ENCODE measurements at places on chromosomes 16 and 17.
A peak's percentile ranks its signal among the peaks of the same experiment; 100 is the strongest.

GRCh38 chr16:69532641-69533455 is 32.9 kb upstream of the NFAT5 start:
- DNase-seq: no peak

DNA sequence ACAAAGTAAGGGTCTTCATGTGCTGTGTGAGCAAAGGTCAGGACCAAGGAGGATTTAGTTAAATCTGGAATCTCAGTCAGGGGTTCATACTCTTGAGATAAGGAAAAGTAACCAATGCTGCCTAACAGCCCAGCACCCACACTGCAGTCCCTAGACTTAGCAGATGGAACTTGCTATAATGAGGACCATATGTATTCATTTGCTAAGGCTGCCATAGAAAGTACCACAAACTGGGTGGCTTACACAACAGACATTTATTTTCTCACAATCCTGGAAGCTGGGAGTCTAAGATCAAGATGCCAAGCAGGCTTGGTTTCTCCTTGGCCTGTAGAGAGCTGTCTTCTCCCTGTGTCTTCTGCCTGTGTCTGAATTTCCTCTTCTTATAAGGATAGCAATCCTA is 20.8 kb downstream of the ZP2 start:
- DNase-seq: no peak

DNA sequence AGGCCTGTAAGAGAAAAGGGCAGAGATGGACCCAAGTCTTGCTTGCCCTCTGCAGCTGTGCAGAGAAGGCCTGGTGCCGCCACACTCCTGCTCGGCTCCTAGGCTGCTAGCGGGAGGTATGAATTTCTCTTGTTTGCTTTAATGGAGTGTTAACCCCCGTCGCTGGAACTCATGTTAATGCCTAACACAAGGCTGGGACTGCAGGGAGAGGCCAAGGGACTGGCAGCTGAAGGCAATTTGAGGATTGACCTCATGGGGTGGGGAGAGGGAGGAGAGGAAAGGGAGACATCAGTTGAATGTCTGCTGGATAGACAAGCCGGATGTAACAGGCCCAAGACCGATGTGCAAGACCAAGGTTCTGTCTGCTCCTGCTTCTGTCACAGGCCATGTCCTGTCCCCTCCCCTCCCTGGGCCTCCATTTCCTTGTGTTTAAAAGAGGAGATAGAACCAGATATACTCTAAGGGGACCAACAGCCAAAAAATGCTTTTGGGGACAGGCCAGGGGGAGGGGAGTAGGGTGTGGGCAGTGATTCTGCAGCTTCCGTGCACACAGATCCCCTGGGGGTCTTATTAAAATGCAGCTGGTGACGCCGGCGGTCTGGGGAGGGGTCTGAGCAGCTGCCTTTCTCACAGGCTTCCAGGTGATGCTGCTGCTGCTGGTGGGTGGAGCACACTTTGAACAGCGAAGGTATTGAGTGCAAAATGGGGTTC is 46.7 kb upstream of the TBX2 start:
- no peak for DNase-seq

DNA sequence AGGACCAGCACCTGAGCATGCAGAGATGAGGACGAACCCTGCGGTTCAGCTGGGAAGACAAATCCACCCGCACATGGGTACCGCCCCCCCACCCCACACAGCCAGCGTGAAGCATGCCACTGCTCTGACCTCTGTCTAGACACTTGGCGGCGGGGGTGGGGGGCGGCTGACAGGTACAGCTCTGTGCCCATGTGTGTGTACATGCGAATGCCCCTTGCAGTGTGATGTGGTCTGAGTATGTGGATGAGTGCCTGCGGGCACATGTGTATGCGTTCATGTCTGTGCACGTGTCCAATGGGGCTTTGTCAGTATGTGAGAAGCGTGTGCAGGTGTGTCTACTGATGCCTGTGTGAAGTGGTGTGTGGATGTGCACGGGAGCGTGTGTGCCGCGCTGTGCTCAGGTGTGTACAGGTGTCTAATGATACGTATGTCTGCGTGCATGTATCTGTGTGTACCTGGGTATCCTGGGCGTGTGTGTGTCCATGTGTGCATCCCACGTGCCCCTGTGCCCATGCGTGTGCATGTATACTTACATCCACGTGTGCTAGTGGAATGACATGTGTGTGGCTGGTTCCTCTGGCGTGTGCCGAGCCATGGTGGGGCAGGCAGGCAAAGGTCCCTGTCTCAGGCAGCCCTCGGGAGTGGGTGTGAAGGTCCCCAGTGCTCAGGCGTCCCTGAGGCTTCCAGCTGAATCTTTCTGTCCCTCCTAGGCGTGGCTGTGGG is 636 bp upstream of the RAP1GAP2 start:
- no peak for DNase-seq

DNA sequence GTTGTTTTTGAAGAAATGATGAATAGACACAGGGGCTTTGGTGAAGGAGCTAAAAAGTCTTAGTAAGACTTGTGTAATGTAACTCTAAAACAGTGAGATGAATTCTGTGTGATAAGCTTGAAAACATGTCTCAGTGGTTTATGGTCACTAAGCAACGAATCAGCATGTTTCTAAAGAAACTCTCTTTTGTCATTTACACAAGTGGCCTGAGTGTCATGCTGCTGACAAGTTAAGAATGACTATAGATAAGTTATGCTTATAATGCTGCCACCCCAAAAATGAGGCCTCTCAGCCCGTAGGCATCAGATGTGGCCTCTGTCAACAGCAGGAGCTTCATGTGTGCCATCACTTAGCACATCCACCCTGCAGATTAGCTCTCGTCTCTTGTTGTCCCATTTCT is 8.7 kb downstream of the COX10 start:
- DNase-seq: no peak

- no peak for DNase-seq
Observed at GRCh38 chr17:11690681-11691080, 92.4 kb downstream of the DNAH9 start.

DNA sequence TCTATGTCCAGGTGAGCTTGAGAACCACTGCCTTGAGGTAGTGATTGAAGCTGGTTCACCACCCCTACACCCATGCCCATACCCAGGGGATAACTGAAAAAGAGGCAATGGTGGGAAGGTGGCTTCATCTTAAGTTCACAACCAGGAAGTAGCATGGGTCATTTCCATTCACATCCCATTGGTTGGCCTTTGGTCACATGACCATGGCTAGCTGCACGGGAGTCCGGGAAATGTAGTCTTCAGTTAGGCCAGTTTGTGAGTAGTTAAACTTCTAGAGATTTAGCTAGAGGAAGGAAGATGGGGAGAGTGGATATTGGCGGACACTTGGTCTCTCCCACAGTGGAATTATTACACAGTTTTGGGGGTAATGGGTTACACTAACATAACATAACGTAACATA is 92.9 kb downstream of the RGS9 start:
- DNase-seq: no peak

DNA sequence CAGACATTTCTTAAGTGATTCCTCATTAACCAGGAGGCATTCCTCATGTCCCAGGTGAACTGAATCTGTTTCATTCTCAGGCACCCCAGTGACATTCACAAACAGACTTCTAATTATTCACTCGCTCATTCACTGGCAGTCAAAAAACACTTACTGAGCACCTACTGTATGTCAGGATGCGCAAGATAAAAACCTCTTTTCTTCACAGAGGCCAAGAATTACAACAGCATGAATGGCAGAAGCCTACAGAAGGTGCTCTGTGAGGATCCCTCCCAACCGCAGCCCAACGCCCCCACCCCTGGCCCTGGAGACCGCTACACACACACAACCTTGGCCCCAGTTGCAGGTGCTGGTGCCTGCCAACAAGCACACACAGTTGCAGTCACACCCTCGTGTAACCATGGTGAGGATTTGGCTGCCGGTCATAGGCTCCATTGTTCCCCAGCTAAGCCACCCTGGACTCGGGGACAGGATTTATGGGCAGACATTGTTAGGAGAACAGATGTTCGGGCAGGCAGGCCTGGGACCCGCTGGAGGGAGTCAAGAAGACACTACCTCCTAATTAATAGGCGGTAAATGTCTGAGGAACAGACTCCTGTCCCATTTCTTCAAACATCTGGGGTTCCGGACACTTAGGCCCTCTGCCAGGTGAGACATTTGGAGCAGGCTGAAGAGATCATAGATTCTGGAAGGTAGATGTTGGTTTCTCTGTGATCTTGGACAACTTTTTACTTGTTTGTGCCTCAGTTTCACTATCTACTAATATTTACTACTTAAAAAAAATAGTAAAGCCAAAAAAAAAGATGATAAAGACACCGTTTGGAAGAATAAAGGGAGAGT is 43.2 kb downstream of the CUEDC1 start:
- DNase-seq: peak; percentile 83

- no peak for DNase-seq
Observed at GRCh38 chr17:61770752-61771533, 92.4 kb downstream of the BRIP1 start.

- no peak for DNase-seq
Observed at GRCh38 chr17:80625627-80626026, 81.0 kb downstream of the RPTOR start.

GRCh38 chr16:49148410-49148809 is 133.2 kb downstream of the CBLN1 start:
- no peak for DNase-seq

GRCh38 chr17:30336369-30337171 is 2.7 kb upstream of the TMIGD1 start:
- DNase-seq: no peak

- DNase-seq: no peak
Observed at GRCh38 chr16:79253100-79253631, 347.4 kb downstream of the MAF start.

DNA sequence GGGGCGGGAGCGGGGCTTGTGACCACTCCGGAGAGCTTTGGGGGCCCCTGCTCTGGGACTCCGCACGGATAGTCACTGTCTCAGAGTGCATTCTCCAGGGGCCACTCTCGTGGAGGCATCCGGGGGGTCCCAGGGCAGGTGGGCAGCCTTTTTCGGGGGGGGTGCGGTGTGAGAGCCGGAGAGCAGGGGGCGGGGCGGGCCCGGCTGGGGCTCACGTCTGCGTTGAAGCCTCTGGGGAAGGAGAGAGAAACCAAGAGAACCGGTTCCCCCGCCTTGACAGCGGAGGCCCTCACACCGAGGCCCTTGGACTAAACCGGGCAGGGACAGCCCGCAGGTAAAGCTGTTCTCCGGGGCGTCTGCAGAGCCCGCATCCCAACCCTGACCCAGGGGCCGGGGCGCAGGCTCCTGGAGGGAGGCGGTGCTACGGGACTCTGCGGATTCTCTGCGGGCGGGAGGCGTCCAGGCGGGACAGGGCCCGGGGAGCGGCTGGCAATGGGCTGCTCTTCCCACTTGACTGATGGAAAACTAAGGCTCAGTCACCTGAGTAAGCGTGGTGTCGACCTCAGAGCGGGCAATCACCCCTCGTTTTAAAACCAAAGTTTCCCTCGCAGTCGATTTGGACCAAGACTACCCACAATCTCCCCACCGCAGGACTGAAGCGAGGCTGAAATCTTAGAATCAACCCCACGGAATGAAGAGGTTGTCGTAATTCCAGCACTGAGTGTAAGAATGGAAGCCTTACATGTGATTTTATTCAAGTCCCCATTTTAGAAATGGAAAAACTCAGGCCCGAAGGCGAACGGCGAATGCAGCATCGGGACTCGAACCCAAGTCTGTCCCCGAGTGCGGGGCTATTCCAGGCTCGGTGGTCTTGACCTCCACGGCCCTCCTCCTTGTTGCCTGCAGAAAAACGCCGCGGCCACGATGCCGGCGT is 49.6 kb upstream of the AMZ2 start:
- no peak for DNase-seq

DNA sequence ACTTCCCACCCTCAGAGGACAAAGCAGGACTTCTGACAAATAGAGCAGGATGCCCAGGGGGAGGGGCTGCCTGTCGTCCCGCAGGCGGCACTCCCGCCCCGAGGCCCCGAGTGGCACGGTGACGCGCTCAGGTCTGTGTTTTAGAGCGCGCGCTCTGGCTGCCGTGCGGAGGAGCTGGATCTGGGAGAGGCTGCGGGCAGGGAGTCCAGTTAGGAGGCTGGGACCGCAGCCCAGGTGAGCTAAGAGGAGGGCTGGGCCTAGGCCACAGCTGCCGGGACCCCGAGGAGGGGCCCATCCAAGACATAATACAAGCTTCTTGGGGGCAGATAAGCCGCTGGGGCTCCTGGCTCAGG is 6.4 kb downstream of the DOC2A start:
- no peak for DNase-seq

DNA sequence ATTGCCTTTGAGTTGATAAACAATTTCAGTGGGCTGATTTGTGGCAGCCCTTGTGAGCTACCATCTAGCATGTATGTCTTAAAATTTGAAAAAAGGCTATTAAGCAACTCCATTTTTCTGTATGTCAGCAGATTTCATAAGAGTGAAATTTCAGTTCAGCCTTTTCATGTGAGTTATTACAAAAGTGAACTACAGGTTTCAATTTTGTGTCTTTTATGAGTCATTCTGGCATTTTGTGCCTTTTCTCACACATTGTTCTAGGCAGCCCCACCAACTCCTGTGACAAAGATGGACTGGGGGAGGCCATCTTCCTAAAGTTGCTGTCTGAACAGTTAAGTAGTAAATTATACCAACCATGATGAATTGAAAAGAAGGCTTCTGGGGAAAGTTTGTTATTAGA is 52.1 kb downstream of the USP10 start:
- no peak for DNase-seq

GRCh38 chr16:57619133-57619605 is 9.3 kb upstream of the ADGRG1 start:
- no peak for DNase-seq

- no peak for DNase-seq
Observed at GRCh38 chr16:25311039-25311438, 53.4 kb upstream of the ZKSCAN2 start.

DNA sequence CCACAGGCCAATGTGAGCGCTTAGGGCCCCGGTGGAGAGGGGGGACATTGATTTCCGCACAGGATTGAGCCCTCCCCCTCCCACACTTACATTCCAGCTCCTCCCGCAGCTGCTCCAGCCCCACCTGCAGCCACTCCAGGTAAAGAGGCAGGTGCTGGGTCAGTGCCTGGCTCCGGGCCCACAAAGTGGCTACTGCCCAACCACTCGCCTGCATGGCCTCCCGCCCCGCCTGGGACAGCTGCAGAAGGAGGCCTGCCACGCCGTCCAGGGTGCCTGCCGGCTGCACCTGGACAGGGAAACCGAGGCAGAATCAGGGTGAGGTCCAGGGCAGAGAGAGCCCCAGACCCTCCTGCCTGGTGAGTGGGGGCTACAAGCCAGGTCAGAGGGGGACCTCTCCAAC is 46.3 kb downstream of the RMI2 start:
- DNase-seq: no peak

- DNase-seq: no peak
Observed at GRCh38 chr16:19419698-19420075, 2.0 kb downstream of the TMC5 start.

GRCh38 chr16:75319513-75320411 is 68.3 kb upstream of the BCAR1 start:
- no peak for DNase-seq

DNA sequence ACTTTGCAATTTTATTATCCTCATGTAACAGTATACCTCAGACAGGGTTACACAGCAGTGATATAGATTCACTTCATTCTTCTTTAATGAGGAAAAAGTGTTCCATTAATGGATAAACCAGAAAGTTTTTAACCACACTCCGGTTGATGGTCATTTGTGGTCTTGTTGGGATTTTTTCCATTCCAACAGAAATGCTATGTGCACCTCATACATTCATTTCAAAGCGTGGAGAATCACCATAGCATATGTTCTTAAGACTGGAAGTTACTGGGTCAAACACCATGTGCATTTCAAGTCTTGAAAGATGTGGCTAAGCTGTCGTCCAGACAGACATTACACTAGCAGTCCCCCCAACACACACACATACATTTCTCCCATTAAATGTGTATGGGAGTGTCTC is 245.8 kb upstream of the CDH5 start:
- no peak for DNase-seq

Data from posterior cingulate gyrus (tissue), 11 donors.